Activated CD4-positive, alpha-beta T cell treated with anti-CD3 and anti-CD28 coated beads, Interleukin-2, amount 50 U/mL, for 16 hours (primary cell): ENCODE measurements at places on chromosomes 2 and 18.
A peak's percentile ranks its signal among the peaks of the same experiment; 100 is the strongest.

DNA sequence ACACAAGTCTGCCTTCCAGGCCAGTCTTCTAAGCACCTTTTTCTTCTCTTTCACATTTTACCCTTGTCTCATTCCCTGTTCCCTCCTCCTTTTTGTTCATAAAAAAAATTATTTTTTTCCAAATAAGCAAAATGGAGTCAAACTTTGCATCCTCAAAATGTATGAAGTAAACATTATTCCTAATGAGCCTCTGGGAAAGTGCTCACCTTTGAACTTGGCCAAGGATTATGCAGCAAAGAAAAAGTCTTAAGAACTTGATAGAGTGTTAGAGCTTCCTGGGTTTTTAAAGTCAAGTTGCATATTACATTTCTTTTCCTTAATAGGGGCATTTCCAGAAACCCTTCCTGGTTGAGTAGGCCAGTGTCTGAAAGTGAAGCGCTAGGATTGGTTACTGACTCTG is 31.6 kb downstream of the EPAS1 start:
- no peak for DNase-seq

- no peak for DNase-seq
These were observed 13.7 kb downstream of the COLEC11 start for GRCh38 chr2:3608373-3609278.

GRCh38 chr2:46116150-46116549 is 181.1 kb upstream of the EPAS1 start:
- DNase-seq = no peak

DNA sequence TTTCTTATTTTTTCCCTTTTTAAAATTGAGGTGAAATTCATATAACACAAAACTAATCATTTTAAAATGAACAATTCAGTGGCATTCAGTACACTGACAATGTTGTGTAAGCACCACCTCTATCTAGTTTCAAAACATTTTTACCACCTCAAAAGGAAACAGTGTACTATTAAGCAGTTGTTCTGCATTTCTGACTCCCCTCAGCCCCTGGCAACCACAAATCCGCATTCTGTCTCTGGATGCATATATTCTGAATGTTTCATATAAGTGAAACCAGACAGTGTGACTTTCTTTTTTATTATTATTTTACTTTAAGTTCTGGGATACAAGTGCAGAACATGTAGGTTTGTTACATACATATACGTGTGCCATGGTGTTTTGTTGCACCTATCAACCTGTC is 19.2 kb upstream of the TANK start:
- peak; percentile 82 for DNase-seq

DNA sequence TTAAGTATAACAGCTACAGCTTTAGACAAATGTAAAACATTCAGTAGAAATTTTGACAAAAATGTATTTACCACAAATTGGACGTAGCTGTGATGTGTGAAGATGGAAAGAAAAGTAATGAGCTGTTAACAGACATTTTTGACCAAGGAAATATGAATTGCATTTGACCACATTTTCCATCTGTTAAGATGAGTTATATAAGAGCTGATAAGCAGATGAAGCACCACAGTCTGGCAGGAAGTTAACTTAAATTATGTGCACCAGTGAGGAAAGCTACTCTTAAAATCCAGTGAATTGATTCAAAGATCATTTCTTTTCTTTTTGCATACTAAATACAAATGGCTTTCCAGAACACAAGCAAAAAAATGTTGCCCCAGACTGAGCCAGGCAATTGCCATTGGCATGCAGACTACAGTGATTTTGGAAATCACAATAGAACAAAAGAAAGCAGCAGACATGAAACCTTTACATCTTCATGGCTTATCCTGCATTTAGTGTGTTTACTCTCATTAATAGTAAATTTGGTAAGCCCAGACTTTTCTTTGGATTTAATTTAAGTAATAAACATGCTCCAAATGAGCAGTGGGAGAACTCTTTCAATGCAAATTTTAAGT is 493.7 kb downstream of the TMX3 start:
- DNase-seq = no peak

- DNase-seq = peak; percentile 57
These were observed 42.4 kb downstream of the MBD2 start for GRCh38 chr18:54181856-54182602.

GRCh38 chr2:180208841-180209240 is 201.7 kb upstream of the CWC22 start:
- no peak for DNase-seq

DNA sequence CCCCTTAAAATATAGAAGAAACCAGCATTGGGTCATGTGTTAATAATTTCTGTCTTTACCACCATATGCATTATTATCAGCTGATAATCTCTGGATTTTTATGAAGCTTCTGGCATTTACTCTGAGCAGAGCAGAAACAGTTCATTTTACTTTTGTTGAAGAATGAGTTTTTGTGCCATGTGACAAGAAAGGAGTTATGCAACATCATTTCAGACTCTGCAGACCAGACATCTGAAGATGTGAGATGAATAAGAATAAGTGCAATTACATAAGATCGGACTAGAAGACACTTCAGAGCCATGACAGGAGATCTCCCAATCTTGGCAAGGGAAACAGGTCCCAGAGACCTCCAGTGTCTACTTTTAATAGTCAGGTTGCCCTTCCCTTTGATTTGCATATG is 869.4 kb upstream of the VRK2 start:
- no peak for DNase-seq

- DNase-seq = no peak
These were observed 336.5 kb downstream of the MEIS1 start for GRCh38 chr2:66771359-66771976.

DNA sequence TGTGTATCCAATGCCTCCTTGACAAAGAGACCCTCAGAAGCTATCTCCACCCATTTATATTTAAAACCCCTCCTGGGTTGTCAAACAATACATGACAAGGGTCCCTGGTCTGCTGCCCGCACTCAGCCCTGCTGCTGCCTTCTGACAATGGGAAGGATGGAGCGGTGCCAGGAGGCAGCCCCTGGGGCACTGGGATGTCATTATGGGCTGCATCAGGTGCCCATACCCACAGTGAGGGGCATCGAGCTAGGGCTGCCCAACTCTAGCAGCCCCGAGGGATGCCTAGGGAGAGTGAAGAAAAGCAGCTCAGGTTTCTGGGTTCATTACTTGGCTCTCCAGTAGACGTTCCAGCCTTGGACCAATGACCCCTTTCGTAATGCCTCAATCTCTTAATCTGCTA is 301.7 kb downstream of the ALK start:
- no peak for DNase-seq

GRCh38 chr2:100105678-100106054 is 36.7 kb downstream of the AFF3 start:
- DNase-seq = no peak

GRCh38 chr18:25299426-25300300 is 52.3 kb downstream of the ZNF521 start:
- no peak for DNase-seq

- no peak for DNase-seq
These were observed 376.3 kb upstream of the UBE2E3 start for GRCh38 chr2:180604077-180604476.

GRCh38 chr2:96486696-96487095 is 18.5 kb downstream of the NEURL3 start:
- no peak for DNase-seq

DNA sequence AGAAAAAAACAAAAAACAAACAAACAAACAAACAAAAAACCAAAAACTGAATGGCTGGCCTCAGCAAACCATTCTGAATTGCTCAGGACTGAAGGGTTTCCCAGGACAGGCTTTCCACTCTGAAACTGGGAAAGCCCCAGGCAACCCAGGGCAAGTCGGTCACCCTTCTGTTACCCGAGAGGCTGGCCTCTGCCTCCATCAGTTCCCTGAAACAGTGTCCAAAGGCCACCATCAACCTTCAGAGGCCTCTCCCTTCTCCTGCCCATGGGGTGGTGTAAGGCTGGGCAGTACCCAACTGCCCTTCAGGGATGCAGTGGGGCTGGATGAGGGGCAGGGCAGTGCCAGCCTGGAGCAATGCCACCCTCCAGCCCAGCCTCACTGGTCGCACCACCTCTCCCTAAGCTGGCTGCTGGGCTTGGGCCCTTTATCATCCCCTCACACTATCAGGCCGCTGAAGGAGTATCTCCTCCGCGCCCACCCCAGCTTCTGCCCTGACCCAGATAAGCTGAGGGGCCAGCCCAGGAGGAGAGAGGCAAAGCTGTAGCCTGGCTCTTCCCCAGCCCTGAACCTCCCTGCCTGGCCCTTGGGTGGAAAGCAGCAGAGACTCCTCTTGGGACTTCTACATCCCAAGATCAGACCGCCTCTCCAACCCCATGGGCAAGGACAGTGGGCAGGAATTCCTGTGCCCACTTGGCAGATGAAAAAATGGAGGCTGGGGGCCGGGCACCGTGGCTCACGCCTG is 35.9 kb downstream of the ZFP36L2 start:
- DNase-seq = no peak

- DNase-seq = no peak
These were observed 74.5 kb downstream of the PIEZO2 start for GRCh38 chr18:11074889-11075288.

GRCh38 chr2:122875091-122875865 is 1119.8 kb downstream of the TSN start:
- no peak for DNase-seq

GRCh38 chr2:96554293-96555145 is 18.0 kb downstream of the ARID5A start:
- DNase-seq = peak; percentile 62

DNA sequence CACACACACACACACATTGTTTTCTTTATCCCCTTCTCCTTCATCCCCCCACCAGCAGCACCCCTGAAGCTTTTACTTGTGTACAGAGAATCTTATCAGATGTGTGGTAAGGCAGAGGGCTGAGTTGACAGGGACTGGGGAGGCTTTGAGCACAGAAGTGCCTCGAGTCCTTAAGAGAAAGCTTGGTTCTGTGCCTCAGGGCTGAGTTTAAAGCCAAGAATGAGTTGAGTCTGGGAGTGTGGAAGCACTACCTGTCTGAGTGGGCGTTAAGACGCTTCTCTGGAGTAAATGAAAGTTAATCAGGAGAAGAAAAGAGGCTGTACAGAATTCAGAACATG is 2.7 kb downstream of the ID2 start:
- DNase-seq = peak; percentile 75

GRCh38 chr2:199302851-199303250 is 154.9 kb downstream of the SATB2 start:
- no peak for DNase-seq

DNA sequence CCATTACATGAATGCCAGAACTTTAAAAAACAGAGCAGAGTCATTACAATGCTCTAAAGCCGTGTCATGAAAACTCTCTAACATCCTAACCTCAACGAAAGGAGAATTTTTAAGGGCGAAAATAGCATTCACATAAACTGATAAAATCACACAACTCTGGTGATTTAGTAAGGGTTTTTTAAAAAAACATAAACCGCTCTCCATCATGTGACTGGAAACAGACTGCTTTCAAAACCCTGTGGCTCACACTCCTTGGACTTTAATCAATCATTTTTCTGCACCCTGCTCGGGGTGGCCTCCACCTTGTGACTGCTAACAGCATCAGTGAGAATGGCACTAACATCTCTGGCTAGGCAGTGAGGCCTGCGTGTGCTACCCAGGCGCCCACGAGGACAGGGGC is 12.1 kb downstream of the DOCK10 start:
- DNase-seq = peak; percentile 38

GRCh38 chr2:156687715-156688114 is 251.5 kb downstream of the GPD2 start:
- no peak for DNase-seq

GRCh38 chr2:65345631-65346030 is 86.8 kb downstream of the SPRED2 start:
- DNase-seq = no peak

GRCh38 chr2:152367547-152368390 is 32.8 kb downstream of the FMNL2 start:
- DNase-seq = no peak
